ENCODE measurements at places on chromosomes 4 and X.
A peak's percentile ranks its signal among the peaks of the same experiment; 100 is the strongest.

DNA sequence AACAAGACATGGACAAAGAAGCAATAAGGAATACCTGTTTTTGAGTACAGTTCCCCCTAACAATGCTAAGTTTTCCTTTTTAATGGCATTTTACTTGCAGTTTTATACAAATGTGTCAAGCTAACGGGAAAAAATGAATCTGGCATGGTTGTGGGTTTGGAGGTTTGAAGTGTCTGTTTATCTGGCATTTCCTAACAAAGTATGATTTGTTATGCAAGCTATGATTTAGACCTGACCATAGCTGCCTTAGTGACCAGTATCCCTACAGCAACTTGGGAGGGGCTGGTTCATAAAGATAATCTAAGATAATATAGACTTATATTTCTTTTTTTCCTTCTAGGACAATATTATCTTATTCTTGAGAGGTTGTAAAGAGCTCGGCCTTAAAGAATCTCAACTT lies 60.6 kb downstream of the LIMCH1 start:
- no peak overlapping the region for H3K4me3 ChIP-seq
- DNase-seq = no peak
- H3K36me3 ChIP-seq = no peaks in the 10 kb centered on the region
- no peak overlapping the region for H3K27ac ChIP-seq
- no peaks in the 10 kb centered on the region for H3K4me1 ChIP-seq

DNA sequence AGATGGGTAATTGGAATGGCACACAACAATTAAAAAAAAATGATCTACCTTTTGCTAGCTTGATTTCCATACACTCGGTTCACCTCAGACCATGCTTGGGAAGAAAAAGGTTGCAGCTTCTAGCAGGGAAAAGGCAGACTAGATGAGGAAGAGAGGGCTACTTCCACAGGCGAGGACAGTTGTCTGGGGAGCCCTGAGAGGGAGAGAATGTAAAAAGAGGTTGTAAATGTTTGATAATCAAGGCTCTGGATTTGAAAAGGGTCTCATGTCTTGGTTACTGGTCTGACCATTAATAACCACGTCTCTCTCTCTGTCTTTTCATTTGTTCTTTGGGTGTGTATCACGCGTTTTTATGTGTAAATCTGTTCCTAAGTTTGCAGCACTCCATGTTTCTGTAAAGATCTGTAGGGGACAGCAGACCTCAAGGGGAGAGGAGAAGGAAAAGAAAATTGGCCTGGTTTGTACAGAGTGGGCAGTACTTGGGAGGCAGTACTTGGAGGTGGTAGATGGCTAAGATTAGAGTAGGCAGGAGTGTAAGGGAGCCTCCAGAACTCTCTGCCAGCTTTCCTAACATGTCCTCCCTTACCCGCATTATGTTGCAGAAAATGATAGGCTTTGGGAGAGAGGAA lies 750 bp downstream of the ARMCX5 start:
- H3K4me3 ChIP-seq = peak overlapping the region; percentile 67
- no peaks in the 10 kb centered on the region for H3K27me3 ChIP-seq
- no peaks in the 10 kb centered on the region for H3K4me1 ChIP-seq
- no peaks in the 10 kb centered on the region for H3K36me3 ChIP-seq

GRCh38 chrX:154652311-154653047 lies 900 bp downstream of the CTAG2 start:
- H3K4me3 ChIP-seq = no peak overlapping the region
- no peaks in the 10 kb centered on the region for H3K27me3 ChIP-seq
- no peaks in the 10 kb centered on the region for H3K4me1 ChIP-seq
- no peak for DNase-seq
- H3K36me3 ChIP-seq = no peaks in the 10 kb centered on the region

DNA sequence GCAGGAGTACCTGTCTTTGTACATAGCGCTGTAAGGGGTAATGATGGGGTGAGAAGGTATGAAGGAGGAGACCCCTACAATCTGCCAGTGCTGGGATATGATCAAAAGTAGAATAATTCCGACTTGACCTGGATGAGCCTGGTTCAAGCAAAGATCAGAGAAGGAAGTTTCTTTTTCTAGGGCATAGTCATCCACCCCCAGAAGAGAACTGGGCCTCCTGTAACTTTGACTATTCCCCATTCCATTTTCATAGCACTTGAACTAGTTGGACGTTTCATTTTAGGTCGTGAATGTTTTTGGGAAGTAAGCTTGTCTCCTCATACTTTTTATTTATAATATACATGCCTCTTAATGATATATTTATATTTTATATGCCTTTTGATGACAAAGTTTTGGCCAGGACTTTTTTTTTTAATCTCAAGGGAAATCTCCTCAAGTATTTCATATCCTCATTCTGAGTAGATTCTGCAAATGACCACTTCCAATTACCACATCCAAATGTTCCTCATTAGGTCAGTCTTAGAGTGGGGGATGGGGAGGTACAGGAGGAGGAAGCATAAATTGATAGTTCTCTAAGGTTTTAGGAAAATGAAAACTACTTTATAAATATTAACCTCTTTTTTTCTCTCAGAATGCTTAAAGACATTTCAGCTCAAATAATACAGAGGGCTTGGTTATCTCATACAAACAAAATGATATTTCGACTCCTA lies 3.5 kb downstream of the CXorf58 start:
- no peaks in the 10 kb centered on the region for H3K36me3 ChIP-seq
- H3K27me3 ChIP-seq = no peaks in the 10 kb centered on the region
- DNase-seq = no peak
- no peak overlapping the region for H3K27ac ChIP-seq

DNA sequence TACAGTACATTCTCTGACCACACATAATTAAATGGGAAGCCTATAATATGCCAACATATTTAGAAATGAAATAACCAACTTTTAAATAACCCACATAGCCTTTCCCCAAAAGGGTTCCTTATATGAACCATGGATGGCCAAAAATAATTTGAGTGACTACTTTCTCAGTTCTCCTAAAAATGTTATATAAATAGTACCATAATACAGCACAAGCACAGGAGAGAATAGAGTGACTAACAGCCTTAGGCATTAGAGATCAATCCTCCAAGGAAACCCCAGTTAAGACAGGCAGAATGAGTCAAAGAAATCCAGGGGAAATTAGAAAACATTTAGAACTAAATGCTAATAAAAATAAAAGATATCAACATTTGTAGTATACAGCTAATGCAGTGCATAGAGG lies 50.2 kb downstream of the ANKRD17 start:
- no peak for DNase-seq
- no peak overlapping the region for H3K27ac ChIP-seq
- no peak overlapping the region for H3K4me3 ChIP-seq
- H3K4me1 ChIP-seq = no peaks in the 10 kb centered on the region
- no peaks in the 10 kb centered on the region for H3K36me3 ChIP-seq
- no peaks in the 10 kb centered on the region for H3K27me3 ChIP-seq

- no peak overlapping the region for H3K4me3 ChIP-seq
- no peaks in the 10 kb centered on the region for H3K4me1 ChIP-seq
- H3K27ac ChIP-seq = no peak overlapping the region
- H3K27me3 ChIP-seq = no peaks in the 10 kb centered on the region
- H3K36me3 ChIP-seq = no peaks in the 10 kb centered on the region
- DNase-seq = no peak
Measured at GRCh38 chr4:83516042-83516772, 19.7 kb upstream of the GPAT3 start.

DNA sequence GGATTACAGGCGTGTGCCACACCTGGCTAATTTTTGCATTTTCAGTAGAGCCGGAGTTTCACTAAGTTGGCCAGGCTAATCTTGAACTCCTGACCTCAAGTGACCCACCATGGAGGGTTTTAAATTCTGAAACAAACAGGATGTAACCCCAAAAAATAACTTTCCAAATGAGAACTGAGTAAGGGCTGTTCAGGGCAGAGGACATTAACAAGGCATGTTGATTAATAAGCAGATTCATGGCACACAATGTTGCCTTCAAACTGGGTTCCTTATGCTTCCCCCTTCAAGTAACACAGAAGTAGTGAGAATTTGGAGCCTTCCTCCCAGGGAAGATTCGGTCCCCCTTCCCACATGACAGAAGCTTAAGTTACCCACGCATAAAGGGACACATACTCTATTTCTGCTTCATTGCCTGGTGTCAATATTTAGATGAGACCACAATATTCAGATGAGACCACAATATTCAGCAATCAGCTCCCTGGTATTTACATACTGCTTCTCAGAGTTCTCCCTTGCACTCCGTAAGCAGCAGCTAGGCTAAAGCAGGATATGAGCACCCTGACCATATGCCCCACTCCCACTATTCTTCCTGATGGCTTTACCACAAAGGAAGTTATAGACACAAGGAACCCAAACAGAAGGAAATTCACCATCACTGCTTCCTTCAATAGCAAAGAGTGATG lies 21.4 kb downstream of the GRSF1 start:
- no peak overlapping the region for H3K27ac ChIP-seq
- DNase-seq = no peak
- no peaks in the 10 kb centered on the region for H3K27me3 ChIP-seq
- no peak overlapping the region for H3K4me3 ChIP-seq
- no peaks in the 10 kb centered on the region for H3K4me1 ChIP-seq
- peaks cover 27% of the 10 kb centered on the region for H3K36me3 ChIP-seq

DNA sequence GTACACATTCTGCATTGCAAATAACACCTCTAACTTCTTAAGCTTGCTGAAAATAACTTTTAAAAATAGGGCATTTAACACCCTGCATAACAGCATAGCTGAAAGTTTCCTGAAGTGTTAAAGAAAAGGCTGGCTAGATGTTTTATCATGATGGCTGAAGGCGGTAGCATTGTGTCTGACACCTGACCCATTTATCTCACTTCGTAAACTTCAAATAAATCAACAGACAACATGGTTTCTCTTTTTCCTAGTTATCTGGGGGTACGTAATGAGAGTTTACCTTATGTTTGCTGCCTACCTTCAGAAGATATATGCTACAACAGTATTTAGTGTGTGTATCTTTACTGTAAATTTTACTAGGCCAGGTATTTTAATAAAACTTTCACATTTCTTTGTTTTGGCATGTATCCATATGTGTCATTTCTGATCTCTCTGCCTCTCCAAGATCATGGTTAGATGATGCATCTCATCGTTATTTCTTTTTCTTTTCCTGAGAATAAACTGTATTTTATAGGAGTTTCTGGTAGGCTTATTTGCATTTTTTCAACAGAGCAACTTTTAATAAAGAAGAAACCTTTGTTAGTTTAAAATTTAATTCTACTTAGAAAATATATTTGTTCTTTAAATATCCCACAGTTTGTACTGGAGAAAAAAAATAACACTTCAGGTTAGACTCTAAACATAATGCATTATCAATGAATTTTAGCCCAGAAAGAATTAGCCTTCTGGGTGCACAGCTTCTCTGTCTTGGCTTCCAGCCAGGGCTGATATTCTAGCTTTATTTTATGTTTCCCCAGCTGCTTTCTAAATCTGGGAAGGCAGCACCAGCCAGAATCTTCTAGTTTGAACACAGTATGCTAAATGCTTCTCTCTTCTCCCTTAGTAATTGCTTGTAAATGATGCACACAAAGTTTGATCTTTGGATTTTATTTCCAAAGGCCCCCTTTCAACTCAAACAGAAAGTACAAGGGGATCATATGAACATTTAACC lies 2.9 kb downstream of the NDST4 start:
- H3K27ac ChIP-seq = no peak overlapping the region
- no peak for DNase-seq
- H3K27me3 ChIP-seq = no peaks in the 10 kb centered on the region
- H3K4me1 ChIP-seq = no peaks in the 10 kb centered on the region

DNA sequence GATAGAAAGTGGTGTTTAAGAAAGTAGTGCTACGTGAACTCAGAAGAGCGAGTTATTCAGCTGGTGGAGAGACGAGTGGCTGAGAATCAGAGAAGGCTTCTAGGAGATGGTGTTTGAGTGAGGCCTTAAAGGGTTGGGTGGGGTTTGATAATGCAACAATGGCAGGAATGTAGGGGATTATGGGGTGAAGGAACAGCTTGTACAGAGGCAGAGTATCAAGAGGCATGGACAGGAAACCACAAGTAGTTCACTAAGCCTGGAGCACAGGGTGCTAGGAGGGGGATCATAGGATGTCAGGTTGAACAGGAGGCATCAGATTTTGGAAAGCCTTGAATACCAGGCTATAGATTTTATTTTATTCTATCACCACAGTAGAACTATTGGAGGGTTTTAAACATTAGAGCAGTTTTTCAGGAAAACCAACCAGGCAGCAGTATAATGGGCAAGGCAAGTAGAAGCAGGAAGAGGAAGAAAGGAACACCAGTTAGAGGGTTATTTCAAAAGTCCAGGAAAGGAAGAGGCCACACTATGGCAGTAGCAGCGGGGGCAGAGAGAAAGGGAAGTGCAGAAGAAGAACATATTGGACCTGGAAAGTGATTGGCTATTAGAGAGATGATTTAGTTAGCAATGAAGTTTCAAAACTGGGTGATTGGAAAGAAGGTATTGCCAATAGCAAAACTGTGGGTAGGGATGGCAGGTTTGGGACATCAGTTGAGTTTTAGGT lies 99.2 kb downstream of the DOCK11 start:
- no peaks in the 10 kb centered on the region for H3K27me3 ChIP-seq
- H3K4me3 ChIP-seq = no peak overlapping the region
- H3K4me1 ChIP-seq = no peaks in the 10 kb centered on the region
- peaks cover 33% of the 10 kb centered on the region for H3K36me3 ChIP-seq
- no peak for DNase-seq
- H3K27ac ChIP-seq = no peak overlapping the region

- no peak overlapping the region for H3K4me3 ChIP-seq
- no peak overlapping the region for H3K27ac ChIP-seq
- no peaks in the 10 kb centered on the region for H3K36me3 ChIP-seq
- DNase-seq = no peak
Measured at GRCh38 chr4:15502384-15502783, 32.7 kb downstream of the CC2D2A start.

GRCh38 chrX:24879679-24880078 lies 136.1 kb downstream of the ARX start:
- H3K36me3 ChIP-seq = no peaks in the 10 kb centered on the region
- H3K4me1 ChIP-seq = no peaks in the 10 kb centered on the region
- no peaks in the 10 kb centered on the region for H3K27me3 ChIP-seq
- H3K4me3 ChIP-seq = no peak overlapping the region
- H3K27ac ChIP-seq = no peak overlapping the region

- no peak overlapping the region for H3K27ac ChIP-seq
- no peak overlapping the region for H3K4me3 ChIP-seq
- H3K27me3 ChIP-seq = no peaks in the 10 kb centered on the region
Measured at GRCh38 chr4:158523990-158524535, 2.4 kb downstream of the RXFP1 start.

GRCh38 chrX:37405956-37406355 lies 56.8 kb downstream of the PRRG1 start:
- H3K4me3 ChIP-seq = no peak overlapping the region
- no peaks in the 10 kb centered on the region for H3K27me3 ChIP-seq
- no peaks in the 10 kb centered on the region for H3K4me1 ChIP-seq
- no peak overlapping the region for H3K27ac ChIP-seq
- DNase-seq = no peak

- H3K4me3 ChIP-seq = no peak overlapping the region
- H3K36me3 ChIP-seq = no peaks in the 10 kb centered on the region
- no peak for DNase-seq
- no peak overlapping the region for H3K27ac ChIP-seq
Measured at GRCh38 chr4:110624904-110625494, 2.1 kb upstream of the PITX2 start.

DNA sequence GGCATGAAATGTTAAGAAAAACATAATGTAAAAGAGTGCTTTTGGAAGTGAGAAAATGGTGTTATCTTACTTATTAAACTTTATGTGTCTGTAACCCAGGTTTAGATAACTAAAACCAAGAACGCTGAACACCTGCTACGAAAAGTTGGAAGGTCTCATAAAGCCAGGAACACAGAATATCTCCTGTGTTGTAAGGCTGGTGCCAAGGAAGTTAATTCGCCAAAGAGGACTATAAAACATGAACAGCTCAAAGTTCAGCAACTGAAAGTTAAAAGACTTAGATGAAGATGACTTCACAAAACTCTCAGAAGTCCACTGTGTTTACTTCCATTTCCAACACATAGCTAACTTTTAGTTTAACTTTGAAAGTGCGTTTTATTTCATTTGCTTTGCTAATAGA lies 54.3 kb downstream of the GPRIN3 start:
- H3K27ac ChIP-seq = no peak overlapping the region
- no peak overlapping the region for H3K4me3 ChIP-seq
- H3K4me1 ChIP-seq = peaks cover 27% of the 10 kb centered on the region
- DNase-seq = no peak
- H3K27me3 ChIP-seq = no peaks in the 10 kb centered on the region

All from effector memory CD4-positive, alpha-beta T cell (primary cell).